ENCODE measurements at places on chromosomes 2 and 18. TPM values are rescaled to one million over a fixed set of nuclear protein-coding genes. Genes with fewer than 3 reads are reported as not detected.

The ATP9B gene
- 27.3 TPM for total RNA-seq

The PRSS56 gene
- total RNA-seq: not detected

The TMEM169 gene
- 1.4 TPM for total RNA-seq

The ST6GAL2 gene
- not detected for total RNA-seq

The CSRNP3 gene
- total RNA-seq: not detected

The GPD2 gene
- 13.6 TPM for total RNA-seq

The ACTR1B gene
- 74.3 TPM for total RNA-seq

The VIT gene
- not detected for total RNA-seq

The RAB6C gene
- total RNA-seq: not detected

The CFAP65 gene
- not detected for total RNA-seq

The TUBA4B gene
- not detected for total RNA-seq

The ABCB11 gene
- not detected for total RNA-seq

The RGPD3 gene
- total RNA-seq: 0.31 TPM

The DPP4 gene
- 158 TPM for total RNA-seq

The PFN4 gene
- not detected for total RNA-seq

The TSPYL6 gene
- total RNA-seq: not detected

The LONRF2 gene
- 0.11 TPM for total RNA-seq

The GLB1L gene
- 3.4 TPM for total RNA-seq

The PXDN gene
- total RNA-seq: 0.92 TPM

The SLC38A11 gene
- not detected for total RNA-seq

The SPDYA gene
- total RNA-seq: 1.2 TPM

The SAG gene
- not detected for total RNA-seq

The TRIM43 gene
- total RNA-seq: not detected

The RRM2 gene
- 604 TPM for total RNA-seq

The PDCL3 gene
- total RNA-seq: 33.9 TPM

The RAB27B gene
- 2.0 TPM for total RNA-seq

The GMCL1 gene
- total RNA-seq: 25.4 TPM

The ALPP gene
- total RNA-seq: not detected

The RUFY4 gene
- total RNA-seq: 0.81 TPM

The UGT1A5 gene
- total RNA-seq: not detected

The SEC11C gene
- total RNA-seq: 52.5 TPM

The ZC3H15 gene
- total RNA-seq: 68.1 TPM

The ZNF2 gene
- total RNA-seq: 5.0 TPM

The SLC5A7 gene
- not detected for total RNA-seq

The TMEM182 gene
- total RNA-seq: 4.4 TPM

The FAM210A gene
- 30.2 TPM for total RNA-seq

The IL36A gene
- total RNA-seq: 0.29 TPM

The CD8B2 gene
- 3.7 TPM for total RNA-seq

The CHRNG gene
- not detected for total RNA-seq

The TEKT4 gene
- total RNA-seq: not detected

The DIPK1C gene
- not detected for total RNA-seq

The LAMA3 gene
- 1.4 TPM for total RNA-seq
